ENCODE measurements at places on chromosomes 3 and 15.

- DNase-seq, result no peak
Measured at GRCh38 chr15:83275412-83275811, 9.1 kb downstream of the BNC1 start.

DNA sequence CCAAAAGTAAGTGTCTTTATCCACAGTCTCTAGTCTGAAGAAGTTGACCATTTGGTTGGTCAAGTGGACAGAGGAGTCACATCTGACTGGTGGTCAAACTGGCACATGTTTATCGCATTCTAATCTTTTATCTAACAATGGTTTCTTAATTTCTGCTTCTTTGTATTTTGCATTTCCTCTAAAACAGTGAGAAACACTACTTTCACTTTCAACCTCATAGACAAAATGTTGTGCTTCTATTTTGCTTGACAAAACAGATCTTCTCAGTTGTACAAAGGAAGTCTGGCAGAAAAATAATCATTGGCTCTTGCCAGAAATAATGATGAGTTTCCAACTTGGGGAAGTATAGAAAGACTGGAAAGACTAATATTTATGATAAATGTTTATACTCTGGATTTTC lies 103.9 kb downstream of the MME start:
- DNase-seq, result no peak

- no peak for DNase-seq
Measured at GRCh38 chr15:84684092-84684491, 26.1 kb upstream of the NMB start.

DNA sequence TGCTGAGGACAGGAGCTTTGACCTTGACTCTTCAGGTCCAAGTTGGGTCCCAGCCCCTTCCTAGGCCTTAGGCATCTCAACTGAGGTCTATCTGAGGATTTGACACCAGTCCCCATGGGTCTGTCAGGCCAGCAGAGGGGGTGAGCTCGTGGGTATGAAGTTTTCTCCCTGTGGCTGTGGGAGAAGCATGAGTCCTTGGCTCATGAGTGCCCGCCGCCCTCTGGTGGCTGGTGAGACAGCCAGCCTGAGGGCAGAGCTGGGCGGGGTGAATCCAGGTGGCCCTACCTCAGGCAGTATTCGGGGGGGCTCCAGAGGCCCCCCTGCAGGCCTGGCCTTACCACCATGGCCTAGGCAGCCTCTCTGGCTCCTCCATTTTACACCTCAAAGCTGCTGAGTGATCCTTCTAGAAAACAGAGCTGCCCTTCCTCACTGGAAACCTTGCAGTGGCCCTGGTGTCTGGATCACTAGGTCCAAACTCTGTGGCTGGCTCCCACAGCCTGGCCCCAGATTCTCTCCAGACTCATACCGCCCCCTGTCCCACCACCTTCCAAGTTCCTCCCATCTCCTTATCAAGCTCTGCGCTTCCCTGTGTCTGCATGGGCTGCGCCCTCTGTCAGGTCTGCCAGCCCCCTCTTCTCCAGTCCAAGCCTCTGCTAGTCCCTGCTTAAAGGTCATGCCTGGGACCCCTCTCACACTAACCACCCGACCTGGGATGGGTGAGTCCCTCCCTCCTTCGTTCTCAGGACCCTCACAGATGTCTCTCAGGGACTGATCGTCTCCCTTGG lies 16.1 kb downstream of the SH2D7 start:
- peak; percentile 87 for DNase-seq

- no peak for DNase-seq
Measured at GRCh38 chr3:167657684-167658225, 4.0 kb upstream of the WDR49 start.

DNA sequence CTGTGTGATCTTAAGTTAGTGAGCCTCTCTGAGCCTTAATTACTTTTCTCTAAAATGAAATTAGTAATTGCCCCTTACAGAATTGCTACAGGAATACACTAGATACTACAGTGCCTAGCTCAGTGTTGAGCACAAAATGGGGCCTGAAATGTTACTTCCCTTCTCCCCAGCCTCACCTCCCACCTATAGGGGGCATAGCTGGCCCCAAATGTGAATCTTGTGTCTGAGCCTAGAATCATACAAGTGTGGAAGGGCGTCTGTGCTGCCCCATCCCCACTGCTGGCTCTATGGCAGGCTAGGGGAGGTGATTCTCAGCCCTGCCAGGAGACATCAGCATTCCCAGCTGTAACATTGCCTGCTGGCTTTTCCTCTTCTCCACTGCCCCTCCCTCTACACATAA lies 42.7 kb downstream of the IFT122 start:
- no peak for DNase-seq

DNA sequence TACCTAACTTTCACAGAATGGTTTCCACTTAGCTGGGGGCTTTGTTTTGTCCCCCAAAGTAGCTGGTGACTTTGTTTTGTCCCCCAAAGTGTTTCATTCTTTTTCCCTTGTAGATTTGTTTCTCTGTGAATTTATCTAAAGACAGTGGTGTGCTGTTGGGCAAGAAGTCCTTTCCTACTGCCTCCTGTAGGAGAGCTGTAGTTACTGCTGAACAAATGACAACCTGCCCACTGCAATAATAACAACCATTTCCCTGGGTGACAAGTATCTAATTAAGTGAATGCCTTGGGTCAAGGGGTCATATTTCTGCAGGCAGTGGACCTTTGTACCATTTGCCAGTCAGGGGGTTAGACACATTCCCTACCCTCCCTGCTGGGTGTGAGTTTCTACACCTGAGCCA lies 125.4 kb upstream of the BFSP2 start:
- no peak for DNase-seq

DNA sequence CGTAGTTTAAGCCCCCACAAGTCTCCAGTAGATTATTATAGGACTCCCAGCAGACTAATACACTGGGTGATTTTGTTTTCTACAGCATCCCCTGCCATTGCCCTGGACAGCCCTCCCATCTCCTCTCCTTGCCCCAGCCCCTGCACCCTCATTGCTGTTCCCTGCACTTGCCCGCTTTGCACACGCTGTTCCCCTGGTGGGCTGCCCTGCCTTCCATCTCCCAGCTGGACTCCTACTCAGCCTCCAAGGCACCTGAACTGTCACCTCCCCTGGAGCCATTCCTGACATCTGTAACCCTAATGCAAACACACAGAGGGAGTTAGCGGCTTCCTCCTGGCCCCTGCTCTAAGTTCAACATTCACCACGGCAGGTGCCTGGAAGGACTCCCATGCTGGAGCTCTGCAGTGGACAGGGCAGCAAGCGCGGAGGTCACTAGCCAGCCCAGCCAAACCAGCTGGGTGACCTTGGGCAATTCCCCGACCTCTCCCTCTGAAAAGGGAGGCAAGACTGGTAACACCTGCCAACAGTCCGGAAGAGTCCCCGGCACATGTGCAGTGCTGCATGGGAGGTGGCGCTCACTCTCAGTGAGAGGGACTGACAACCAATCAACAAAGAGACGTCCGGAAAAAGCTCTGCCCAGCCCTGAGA lies 38.8 kb upstream of the IQSEC1 start:
- no peak for DNase-seq

DNA sequence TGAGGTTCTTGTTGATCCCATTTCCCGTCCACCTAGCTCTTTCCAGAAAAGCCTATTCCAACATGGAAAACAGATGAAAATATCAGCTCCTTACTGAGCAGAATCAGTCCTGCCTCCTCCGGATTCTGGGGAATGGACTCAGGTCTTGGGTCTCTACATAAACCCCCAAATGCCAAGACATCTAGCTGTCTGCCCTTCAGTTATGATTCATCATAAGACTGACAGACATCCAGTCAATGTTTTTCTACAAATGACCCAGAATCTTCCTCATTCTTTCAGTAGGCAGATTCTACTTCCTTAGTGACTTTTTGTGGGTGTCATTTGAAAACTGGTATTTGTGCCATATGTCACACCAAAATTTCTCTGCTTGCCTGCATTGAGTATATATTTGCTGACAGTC lies 103.0 kb upstream of the TGFBR2 start:
- no peak for DNase-seq

- DNase-seq, result no peak
Measured at GRCh38 chr3:5059782-5060181, 62.3 kb upstream of the ARL8B start.
